ACHN (cell line): ENCODE measurements at places on chromosomes 2 and 18.

DNA sequence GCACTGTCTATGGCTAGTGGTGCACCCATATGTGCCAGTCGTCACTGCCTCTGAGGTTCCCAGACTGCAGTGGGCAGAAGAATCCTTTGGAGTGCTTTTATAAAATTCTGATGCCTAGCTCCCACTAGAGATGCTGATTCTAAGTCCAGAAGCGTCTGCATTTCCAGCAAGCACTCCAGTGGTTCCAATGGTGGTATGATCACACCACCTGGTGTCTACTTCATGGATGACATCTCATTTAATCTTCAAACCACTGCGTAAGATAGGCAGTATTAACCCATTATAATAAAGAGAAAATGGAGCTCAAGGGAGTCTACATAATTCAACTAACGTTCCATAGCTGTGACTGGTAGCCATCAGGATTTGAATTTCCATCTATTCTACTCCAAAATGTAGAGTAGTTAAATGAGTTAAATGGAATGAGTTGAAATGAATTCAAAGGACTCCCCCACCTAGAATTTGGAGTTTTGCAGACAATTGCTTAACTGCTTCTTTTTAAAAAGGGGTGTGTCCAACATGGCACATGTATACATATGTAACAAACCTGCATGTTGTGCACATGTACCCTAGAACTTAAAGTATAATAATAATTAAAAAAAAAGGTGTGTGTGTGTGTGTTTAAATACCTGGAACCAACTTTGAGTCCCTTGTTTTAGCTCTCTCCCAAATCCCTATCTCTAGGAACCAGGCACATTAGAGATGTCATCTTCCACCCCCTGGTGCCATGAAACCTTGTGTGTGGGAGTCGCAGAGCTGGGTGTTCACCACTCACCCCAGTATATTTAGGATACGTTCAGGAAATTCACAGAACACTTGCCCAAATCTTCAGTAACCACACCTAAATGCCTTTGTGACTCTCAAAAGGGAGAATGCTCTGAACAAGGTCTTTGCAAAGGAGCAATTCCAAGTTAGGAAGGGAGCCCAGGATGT lies 14.1 kb downstream of the LAMA3 start:
- DNase-seq, result peak; percentile 56

- no peak for DNase-seq
Observed at GRCh38 chr2:223585666-223586065, 16.5 kb downstream of the SCG2 start.

DNA sequence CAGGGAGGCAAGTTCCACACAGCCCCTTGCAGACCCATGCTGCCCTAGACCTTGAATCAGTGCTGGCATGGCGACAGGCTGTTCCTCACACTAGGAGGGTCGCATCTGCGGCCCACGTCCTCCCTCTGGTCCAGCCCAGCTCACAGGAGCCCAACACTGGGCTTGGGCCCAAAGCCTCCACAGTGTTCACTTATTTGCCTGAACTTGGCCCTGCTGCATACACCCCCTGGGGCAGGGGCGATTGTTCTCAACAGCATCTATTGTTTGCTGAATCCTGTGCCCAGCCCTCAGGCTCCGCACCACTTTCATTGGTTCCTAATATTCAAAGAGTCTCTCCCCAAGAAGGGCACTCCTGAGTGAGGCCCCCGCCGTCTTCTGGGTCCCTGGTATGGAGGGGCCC lies 90.7 kb downstream of the ZBTB7C start:
- no peak for DNase-seq

DNA sequence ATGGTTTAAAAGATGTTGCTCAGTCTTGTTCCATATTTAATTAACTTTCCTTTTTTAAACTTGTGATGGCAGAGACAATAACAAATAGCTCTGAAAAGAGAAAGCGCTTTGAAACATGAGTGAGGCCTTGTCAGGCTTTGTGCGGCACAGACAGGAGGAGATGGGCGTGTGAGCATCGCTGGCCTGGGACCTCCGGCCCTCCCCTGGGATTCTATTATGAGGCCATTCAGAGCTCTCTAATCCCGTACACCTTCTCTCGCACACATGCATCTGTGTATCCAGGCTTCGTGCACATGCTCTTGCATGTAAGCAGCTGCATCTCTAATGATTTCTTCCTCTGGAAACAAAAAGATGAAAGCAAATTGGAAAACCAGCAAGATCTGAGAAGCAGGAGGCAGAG lies 313.7 kb downstream of the ZNF521 start:
- DNase-seq, result no peak

DNA sequence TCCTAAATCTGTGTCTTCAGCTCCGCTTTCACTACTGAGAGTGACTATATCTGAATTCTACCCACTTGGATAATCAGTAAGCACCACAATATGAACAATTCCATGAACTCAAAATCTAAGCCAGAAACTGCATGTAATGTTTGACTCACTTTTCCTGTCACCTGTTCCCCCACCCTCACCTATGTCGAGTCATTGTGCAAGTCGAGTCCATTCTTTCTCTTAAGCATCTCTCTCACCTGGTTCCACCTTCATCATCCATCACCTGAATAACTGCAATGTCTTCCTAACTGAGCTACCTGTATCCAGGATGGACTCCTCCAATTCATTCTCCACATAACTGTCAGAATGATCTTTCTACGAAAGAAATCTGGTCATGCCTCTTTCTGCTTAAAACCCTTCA lies 58.2 kb downstream of the PPP1R1C start:
- DNase-seq, result no peak

DNA sequence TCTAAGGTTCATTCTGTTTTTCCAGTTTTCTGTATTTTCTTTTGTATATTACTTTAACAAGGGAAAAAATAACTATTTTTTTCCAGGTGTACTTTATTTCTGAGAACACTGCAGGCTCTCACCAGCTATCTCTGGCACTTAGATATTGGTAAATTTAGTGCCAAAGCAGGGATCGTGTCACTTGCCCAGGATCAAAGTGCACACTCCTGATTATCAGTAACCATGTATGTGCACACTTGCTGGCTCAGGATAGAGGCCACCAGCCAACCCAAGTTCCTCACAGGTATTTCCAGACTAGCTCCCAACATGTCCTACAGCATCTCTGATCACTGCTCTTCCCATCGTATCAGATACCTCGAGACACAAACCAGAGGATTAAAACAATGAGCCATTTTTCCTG lies 5.8 kb upstream of the FZD5 start:
- DNase-seq, result no peak

DNA sequence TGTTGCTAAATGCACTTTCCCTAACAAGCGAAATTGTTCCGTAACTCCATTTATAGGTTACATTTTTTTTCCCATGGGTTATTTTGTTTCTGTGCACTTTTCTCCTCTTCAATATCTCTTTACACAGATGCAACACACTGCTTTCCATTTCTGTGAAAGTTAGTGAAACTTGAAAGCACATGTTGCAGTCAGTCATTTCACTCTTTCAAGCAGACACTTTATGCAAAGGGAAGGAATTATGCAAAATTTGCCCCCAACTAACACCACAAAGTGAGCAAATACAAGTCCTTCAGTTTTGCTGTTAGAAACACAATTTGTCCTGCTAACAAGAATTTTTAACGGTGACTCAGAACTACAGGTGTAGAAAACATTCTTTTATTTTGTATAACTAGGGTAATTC lies 124.8 kb downstream of the PTH2R start:
- DNase-seq, result no peak

DNA sequence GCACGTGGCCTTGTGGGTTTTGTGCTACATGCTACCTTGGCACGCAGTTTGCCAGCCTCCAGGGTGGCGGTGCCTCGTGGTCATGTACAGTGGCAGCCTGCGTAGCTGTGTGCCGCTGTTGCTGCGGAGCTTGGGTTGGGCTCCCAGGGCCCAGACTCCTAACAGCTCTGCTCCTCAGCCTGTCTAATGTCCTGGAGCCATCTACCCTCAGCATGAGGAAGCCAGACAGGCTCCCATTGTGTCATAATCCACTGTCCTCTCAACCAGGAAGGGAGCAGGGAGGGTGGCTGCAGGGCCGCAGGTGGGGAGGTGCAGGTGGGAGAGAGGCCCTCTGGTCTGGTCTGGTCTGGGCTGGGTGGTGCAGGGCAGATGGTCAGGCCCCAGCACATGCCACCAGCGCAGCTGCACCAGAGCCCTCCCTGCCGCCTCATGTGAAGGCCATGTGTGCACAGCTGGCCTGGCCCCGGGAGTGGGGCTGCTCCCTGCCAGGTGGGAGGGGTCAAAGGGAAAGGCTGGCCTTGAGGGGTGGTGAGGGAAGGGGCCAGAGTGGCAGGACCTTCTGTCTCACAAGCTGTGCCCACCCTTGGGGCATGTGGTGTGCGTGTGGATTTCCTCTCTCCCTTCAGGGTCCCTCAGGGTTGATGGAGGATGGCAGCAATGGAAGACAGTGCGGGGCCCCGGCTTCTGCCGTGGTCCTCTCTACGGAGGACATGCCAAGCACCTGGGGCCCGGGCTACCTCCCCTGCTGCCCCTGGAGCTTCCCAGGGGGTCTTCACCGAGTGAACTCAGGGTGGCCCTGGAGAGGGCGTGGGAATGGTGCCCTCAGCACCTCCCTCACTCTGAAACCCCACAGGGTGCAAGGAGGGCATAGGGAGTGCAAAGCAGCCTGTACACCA lies 4.8 kb downstream of the ATOH8 start:
- DNase-seq, result no peak

GRCh38 chr2:198757069-198757468 lies 700.7 kb downstream of the SATB2 start:
- no peak for DNase-seq

GRCh38 chr18:63970809-63971205 lies 926 bp downstream of the SERPINB8 start:
- DNase-seq, result peak; percentile 56

DNA sequence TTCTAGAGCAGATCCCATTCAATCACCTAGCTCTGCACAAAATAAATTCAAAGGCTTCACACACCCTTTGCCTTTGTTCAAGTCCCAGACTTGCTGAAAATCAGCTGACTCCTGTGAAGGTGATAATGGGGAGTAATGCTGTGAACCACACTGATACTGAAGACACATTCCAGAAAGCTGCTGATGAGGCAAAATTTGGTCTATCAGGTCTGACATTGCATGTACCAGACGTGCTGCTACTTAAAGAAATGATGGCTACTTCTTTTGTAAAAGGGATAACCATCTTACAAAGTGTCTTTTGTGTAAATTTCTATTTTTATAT lies 7.8 kb upstream of the CTIF start:
- no peak for DNase-seq

- peak; percentile 28 for DNase-seq
Observed at GRCh38 chr2:32865399-32866068, 81.2 kb upstream of the LTBP1 start.

DNA sequence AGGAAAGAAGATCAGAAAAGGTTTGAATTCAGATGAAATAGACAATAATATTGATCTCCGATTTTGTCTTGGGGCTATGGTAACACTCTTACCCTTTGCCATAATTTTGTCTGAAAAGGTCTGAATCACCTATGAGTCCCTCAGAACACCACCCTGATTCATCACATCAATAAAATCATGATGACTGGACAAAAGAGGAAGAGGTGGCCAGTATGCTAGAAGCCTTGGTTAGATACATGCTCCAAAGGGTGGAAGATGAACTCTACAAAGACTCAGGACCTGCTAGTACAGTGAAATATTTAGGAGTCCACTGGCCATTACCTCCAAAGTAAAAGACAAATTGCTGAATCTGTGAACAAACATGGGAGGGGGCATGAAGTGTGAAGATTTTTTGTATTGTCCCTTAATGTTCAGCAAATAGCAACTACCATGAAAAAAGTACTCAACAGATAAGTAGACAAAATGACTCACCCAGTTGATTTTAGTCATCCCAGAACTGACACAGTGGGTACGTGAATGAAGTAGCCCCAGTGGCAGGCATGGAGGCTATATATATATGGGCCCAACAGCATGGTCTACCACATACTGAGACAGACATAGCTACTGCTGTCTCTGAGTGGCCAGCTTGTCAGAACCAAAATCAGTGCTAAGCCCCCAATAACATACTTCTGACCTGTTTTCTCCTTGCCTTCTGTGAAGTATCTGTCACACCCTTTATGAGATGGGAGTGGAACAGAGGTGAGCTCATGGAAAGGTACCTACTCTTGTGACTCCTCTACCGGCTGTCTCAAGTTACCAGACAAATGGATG lies 36.5 kb upstream of the GLS start:
- DNase-seq, result peak; percentile 74

DNA sequence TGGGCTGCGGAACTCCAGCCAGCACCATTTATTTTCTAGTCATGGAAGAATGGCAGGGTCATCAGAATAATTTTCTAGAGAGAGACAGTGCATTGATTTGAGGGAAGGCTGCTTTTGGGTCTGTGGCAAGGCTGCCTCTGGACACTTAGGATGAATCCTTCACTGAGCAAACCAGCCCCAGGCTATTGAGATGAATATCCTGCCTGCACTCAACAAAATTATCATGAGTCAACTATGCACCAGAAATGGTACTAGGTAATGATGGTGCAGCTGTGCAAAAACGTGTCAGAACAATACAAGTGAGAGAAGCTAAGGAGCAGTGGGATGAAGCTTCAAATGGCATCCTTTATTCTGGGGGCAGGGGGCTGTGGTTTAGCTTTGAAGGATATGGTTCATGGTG lies 115.8 kb downstream of the SPHKAP start:
- no peak for DNase-seq

DNA sequence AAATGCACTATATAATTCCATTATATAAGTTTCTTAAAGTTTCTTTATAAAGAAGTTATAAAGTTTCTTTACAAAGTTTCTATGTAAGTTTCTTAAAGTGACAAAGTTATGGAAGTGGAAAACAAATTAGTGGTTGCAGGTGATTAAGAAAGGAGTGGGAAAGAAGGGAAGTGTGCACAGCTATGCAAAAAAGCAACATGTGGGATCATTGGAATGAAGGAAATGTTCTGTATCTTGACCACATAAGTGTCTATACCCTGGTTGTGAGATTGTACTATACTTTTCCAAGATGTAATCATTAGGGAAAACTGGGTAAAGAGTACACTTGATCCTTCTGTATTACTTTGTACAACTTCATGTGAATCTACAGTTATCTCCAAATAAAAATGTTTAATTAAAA lies 1541.1 kb downstream of the LRP1B start:
- no peak for DNase-seq

DNA sequence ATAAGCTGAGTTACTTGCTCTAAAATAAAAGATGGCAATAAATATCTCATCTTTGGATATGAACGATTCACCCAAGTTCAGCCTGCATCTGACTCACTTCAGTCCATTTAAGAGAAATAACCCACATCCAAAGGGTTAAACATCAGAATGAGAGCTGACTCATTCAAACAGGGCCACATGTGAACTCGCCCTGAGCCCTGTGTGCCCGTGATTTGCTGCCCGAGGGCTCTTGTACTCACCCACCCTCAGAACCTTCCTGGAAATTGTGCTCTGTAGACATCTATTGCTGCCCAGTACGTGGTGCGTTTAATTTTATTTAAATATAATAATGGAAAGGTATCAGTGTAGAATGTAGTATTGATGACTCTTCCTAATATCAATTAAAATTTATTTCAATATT lies 66.9 kb upstream of the RBM44 start:
- peak; percentile 69 for DNase-seq

- no peak for DNase-seq
Observed at GRCh38 chr2:168749297-168749696, 53.1 kb upstream of the NOSTRIN start.

GRCh38 chr2:104929663-104930062 lies 75.7 kb downstream of the POU3F3 start:
- no peak for DNase-seq

GRCh38 chr18:10591896-10592295 lies 66.1 kb downstream of the NAPG start:
- no peak for DNase-seq
